ENCODE measurements at places on chromosomes 11 and 22.

DNA sequence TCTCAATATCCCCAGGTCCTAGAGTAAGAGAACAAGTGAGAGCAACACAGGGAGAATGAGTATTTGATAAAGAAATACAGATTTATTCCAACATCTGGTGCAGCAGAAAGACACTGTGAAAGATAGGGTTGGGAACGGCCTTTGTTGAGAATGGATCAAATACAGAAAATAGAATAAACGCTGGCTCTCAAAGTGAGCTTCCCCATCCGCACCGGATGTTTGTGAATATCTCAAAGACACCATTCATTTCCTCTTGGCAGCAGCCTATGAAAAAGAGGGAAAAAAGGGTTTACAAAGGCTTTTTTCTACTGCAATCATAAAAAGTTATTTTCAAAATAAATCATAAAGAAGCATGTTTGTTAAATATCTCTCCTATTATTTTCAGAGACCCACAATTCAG lies 279.3 kb downstream of the CASP12 start:
- DNase-seq, result no peak

DNA sequence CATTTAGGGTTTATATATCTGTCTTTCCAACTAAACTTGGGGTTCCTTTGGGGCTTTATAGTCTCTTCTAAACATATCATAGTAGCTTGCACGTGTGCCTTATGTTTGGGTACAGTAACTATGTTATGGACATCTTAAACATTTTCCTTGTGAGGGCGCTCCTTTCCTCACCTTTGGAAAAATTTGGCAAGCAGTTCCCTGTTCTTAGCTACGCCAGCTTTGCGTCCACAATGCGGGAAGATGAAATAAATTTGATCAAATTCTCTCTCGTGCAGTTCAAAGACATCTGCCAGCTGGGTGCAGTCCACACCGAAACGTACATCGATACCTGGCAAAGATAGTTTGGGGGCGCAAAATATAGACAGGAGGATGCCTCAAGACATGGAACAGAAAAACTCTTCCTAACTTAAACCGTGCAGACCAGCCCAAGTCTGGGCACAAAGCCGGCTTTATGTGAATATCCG lies 548 bp downstream of the FDXACB1 start:
- no peak for DNase-seq

DNA sequence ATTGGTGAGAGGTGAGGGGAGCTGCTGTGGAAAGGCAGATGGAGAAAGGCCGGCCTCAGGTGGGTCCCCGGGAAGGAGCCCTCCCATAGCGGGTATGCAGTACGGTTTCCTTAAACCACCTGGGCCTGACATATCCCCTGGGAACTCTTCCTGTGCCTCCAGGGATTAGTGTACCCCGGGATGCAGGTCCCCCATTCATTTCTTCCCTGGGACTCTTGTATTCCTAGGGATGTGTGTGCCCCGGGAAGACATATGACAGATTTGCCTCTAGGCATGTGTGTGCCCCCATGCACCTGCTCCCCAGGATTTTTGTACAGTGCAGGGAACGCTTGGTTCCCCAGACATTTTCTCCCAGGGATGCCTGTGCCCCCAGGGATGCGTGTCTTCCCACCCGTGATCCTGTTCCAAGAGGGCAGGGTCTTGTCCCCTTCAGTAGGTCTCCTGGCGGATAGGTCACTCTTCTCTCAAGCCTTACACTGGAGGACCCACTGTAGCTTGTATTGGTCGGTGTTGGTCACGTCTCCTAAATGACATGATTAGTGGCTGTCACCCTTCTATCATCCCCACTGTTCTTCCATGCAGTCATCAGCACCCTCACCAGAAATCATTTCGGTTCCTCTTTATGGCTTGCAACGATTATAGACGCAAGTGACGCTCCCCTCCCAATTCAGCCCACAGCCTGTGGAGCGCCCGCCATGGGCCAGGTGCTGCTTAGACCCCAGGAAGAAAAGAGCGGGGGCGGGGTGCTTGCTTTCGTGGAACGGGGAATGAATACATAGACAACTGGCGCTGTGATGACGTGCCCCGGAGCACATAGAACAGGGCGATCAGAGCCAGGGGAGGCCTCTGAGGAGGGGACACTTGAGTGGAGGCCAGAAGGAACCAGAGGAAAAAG lies 1.3 kb downstream of the PARVB start:
- DNase-seq, result no peak

DNA sequence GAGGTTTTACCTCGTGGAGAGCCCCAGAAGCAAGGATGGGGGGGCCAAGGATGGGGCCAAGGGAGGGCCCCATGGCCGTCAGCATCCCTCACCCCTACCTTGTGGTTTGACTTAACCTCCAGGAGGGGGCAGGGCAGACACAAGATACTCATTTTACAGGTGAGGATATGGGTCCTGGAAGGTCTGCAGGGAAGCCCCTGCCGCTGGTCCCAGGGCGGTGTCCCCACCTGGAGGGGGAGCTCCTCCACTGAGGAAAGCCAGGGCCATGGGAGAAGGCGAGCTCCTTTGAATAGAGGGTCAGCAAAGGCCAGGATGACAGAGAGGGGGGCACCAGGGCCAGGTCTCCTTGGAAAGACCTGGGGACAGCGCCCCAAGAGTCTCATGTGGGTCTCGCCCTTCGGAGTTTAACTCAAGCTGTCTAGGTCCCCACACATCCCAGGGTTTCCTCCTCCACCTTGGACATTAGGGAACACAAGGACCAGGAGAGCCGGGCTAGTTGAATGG lies 5.9 kb upstream of the ADORA2A start:
- DNase-seq, result no peak

GRCh38 chr11:109606256-109606655 lies 184.3 kb downstream of the C11orf87 start:
- no peak for DNase-seq

- peak; percentile 21 for DNase-seq
Observed at GRCh38 chr11:115503083-115503885, 931 bp downstream of the CADM1 start.

- DNase-seq, result peak; percentile 91
Observed at GRCh38 chr11:61695917-61696316, 15.7 kb downstream of the DAGLA start.

- DNase-seq, result no peak
Observed at GRCh38 chr11:77406396-77406795, 67.5 kb downstream of the PAK1 start.

- DNase-seq, result no peak
Observed at GRCh38 chr11:35088676-35089075, 50.3 kb upstream of the CD44 start.

- peak; percentile 55 for DNase-seq
Observed at GRCh38 chr22:20571531-20572007, 64.2 kb downstream of the MED15 start.

DNA sequence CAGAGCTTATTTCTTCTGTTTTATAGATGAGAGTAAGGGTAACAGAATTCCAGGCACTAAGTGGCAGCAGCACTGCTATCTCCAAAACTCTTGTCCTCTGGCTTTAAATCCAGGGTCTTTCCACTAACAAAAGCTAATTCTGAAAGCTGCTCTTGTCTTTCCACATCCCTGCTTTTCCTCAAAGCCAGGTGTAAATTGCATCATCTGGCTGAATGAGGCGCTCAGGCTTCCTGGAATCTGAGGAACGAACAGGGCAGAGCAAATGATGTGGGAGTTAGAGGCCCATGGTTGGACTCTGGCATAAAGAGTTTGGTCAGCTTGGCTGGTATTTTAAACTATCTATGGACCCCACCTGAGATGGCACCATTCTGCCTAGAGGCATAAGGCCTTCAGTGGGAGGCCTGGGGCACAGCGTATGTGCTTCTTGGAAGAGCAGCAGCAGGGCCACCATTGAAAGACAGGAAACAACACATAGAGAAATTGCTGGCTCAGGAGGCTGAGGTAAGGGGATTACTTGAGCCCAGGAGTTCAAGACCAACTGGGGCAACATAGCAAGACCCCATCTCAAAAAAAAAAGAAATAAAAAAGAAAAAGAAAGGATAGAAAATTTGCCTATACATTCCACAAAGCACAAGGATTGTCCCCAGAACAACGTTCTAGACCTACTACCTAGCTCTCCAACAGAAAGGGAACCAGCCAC lies 1.9 kb downstream of the KCNJ5 start:
- no peak for DNase-seq

DNA sequence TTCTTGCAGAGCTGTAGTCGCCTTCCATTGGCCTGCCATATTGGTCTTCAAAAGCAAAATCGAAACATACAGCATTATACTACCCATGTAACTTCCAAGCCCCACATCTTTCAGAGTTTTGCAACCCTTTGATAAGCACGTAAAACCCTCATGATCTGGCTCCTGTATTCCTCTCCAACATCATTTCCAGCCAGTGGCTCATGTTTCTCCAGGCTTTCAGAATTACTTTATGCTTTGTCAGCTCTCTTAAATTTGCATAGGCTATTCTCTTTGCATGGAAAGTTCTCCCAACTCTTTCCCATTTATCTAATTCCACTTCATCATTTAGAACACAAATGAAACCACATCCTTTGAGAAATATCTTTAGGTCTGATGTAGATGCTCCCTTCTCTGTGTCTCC lies 67.8 kb upstream of the DDI1 start:
- no peak for DNase-seq

DNA sequence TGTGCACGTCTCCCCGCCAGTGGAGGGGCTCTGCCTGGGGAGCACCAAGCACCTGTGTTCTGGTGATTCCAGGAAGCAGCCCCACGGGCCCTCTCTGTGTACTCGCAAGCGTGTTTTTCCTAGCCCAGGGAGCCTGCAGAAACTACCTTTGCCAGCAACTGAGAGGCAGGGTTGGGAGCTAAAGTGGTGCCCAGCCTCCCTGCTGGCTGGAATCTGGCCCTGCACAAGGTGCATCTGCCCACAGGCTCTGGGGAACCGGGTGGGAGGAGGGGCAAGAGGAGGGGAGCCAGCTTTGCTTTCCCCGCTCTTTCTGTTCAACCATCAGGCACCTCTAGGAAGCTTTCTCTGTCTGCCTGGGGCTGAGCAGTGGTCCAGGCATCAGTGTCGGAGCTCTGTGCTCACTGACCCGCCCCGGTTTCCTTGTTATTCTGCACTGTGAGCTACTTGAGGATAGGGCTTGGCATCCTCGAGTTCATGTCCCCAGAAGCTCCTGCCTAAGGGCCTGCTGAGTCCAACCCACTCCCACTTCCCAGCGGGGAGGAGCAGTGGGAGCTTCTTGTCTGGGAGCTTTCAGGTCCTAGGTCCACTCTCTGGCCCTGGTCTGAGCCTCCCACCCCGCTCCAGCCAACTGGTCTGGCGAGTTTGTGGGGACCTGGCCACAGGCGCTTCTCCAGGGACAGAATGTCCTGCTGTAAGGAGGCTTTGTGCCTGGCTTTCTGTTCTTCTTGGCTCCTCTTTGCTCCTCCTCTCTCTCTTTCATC lies 14.9 kb downstream of the DAGLA start:
- DNase-seq, result no peak

DNA sequence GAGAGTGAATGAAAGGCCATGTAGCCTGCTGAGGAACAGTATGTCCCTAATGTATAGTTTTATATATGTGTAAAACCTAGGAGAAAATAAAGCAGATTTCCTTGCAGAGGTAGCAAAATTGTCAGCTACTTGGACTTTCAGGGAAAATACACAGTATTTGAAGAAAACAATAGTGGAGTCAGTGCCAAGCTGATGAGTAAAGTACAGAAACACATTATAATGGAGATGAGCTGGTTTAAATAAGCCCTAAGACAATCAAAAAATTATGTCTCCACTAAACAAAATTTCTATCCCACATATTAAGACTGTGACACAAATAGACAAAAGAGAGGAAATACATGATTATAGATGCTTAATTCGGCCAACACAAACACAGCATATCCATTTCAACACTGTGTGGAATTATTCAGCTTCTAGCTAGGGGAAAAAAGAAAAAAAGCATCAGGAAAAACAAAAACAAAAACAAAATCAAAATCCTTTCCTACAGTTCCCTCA lies 75.9 kb downstream of the MAML2 start:
- DNase-seq, result no peak

DNA sequence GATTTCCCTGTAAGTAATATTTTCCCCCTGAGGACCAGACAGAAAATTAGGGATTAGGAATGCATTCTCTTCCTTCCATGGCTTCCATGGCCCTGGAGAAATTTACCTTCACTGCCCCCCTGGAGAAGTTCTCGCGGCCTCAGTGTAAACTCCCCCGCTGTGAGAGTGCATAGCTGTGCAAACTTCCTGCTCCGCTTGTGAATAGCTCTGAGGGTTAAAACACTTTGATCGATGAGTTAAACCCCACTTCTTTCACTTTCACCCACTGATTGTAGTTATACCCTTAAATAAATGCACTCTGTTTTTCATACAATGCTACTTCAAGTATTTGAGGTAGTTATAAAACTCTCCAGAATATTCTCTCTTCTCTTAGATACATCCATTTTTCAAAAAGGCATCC lies 190.8 kb downstream of the DSCAML1 start:
- no peak for DNase-seq

GRCh38 chr11:80524349-80524748 lies 1083.5 kb upstream of the TENM4 start:
- DNase-seq, result no peak

GRCh38 chr22:40397396-40397795 lies 27.0 kb downstream of the SGSM3 start:
- DNase-seq, result no peak

DNA sequence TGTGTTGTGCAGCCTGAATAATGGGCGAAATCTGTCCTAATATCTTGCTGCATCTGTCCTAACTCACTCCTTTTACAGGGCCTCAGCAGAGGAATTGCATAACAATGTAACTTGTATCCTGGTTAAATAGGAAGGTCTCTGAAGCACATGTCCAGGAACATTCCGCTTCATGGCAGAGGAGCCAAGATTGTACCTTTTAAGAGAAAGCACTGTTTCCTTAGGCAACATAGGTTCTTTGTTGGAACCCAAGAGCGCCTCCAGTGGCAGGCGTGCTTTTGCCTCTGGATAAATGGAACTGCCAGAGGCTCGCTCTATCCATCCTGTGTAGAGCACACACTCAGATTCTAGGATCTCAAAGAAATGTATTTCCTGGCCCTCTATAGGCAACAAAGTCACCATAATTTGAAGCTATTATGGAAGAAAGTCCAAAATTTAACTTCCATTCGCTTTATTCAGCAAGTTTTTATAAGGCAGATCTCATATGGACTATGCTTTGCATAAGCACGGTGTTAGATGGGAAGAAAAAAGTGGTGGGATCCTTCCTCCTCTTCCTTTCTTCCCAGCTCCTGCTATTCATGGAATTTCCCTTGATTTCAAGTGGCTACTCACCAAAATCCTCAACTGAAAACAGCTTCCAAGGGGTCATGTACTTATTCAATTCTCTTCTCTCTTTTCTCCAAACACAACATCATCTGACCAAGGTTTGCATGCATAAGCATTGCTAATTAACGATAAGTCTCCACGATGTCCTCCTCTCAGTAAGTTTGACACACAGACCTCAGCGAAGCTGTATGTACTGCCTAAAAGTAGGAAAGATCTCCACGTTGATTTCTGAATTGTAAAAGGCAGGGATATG lies at the start of gene BLID:
BLID (minus strand) TSS at position 692 of the 856 bp plus-strand sequence; CDS start at position 399, 293 bp downstream.
- no peak for DNase-seq
